Hypothalamus (tissue), 51 donors: ENCODE measurements at places on chromosomes 3 and 15.

- no peak for DNase-seq
Measured at GRCh38 chr3:165502707-165503106, 306.5 kb upstream of the SLITRK3 start.

- DNase-seq: no peak
Measured at GRCh38 chr15:71136159-71136783, 21.0 kb downstream of the THSD4 start.

- no peak for DNase-seq
Measured at GRCh38 chr3:99943931-99944761, 126.5 kb downstream of the CMSS1 start.

- DNase-seq: no peak
Measured at GRCh38 chr3:98553021-98553563, 21.3 kb downstream of the GPR15 start.

DNA sequence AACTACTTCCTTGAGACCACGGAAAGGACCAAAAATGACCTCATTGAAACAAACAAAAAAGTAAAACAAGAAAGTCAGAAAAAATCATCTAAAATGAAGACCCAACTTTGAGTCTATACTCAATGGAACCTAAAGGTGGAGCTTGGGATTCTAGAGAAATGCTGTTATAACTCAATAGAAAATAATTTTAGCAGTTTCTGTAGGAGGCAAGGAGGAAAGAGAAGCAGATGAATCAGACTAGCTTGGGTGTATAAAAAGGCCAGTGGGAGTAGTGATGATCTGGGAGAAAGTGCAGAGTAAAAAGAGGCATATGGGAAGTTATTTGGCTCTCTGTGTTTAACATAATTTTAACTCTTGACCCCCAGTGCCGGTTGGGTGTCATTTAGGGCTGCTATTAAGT is 94.4 kb downstream of the TMCO5A start:
- DNase-seq: no peak
